Sigmoid colon (tissue), 7 donors: ENCODE measurements at places on chromosomes 5 and 9. TPM values are rescaled to one million over a fixed set of nuclear protein-coding genes. Genes with fewer than 3 reads are reported as not detected.
A peak's percentile ranks its signal among the peaks of the same experiment; 100 is the strongest.

The CFAP90 gene
- total RNA-seq, result 0.81 TPM

The ADAMTS2 gene
- total RNA-seq, result 33.2 TPM

The ACTBL2 gene
- not detected for total RNA-seq

The GDF9 gene
- not detected for total RNA-seq

The NR6A1 gene
- total RNA-seq, result 1.2 TPM

The CA9 gene
- total RNA-seq, result 0.71 TPM

The HTR4 gene
- total RNA-seq, result 16.1 TPM

The OTP gene
- total RNA-seq, result not detected

The DNAJC25 gene
- total RNA-seq, result 8.3 TPM

The ZNF883 gene
- total RNA-seq, result 1.4 TPM

The CD274 gene
- 1.2 TPM for total RNA-seq

DNA sequence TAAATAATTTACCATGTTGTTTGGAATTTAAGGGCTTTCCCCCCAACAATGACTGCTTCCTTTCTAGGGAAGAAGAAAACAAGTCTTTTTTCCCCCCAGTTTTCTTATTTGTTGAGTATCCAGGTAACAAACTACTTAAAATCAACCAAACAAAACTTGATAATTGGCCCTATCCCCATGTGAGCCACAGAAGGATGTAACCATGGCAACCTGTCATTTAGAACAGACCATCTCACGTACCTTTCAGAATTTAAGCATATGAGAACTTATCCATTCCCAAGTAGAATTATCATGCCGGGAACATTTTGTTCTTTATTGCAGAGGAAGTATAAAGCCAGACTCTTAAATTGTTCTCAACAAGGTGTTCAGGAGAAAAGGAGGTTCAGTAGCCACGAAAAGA is 392.3 kb downstream of the CETN3 start:
- DNase-seq, result no peak

GRCh38 chr9:126293522-126293889 is 33.1 kb upstream of the MVB12B start:
- no peak for DNase-seq

DNA sequence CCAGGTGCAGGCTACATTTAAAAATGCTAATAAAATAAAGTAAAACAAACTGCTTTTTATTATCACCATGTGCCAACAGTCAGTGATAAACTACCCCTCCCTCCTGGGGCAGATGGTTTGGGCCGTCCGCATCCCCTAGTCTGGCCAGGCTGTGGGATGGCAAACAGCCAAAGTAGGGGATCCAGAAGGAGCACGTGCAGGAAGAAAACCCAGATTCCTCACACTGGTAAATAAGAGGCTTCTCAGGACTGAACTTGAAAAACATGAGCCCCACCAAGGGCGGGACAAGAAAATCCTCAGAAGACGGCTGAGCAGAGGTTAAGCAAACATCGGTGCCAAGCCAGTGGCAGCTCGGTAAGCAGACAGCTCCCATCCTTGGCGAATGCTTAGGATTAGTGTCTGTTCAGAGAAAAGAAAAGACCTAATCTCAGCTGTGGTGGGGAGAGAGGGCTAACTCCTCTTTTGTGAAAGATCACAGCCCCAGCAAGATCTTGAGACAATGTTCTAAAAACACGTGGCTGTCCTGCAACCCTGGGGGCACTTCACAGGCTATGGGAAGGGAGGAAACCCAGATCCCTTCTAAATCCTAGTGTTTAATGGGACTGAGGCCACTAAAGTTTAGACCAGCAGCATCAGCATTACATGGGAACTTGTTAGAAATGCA is 46.5 kb upstream of the GDNF start:
- no peak for DNase-seq

DNA sequence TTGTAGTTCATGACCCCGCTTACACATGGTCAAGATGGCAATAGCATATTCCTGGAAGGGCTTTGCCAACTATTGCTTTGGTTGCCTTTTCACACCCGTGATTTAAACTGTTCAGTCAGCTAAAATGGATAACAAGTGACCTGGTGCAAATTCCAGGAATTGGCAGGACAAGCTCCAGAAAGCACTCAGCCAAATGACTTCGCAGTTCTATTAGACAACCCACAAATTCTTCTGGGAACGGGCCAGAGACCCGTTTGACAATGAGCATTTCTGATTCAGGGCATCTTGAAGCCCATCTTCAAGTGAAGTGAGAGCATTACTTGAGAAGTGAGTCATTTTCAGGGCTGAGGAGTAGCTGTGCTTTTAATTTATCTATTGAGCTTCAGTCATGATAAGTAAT is 165.0 kb downstream of the DROSHA start:
- DNase-seq, result no peak

DNA sequence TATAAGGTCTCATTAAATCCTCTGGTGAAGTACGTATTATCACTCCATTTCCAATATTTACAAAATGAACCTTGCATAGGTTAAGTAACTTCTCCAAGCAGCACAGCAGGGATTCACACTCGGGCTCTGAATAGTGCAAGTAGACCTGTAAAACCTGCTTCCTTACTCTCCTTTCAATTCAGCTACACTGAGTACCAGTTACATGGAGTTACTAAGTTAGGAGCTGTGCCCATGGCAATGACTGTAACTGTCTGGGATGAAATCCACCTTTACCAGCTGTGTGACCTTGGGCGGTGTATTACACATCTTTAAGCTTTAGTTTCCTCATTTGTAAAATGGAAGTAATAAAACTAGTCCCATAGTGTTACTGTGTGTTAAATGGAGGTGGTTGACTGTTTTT is 15.9 kb upstream of the MOB3B start:
- DNase-seq, result no peak

- no peak for DNase-seq
Measured at GRCh38 chr9:76414661-76415060, 20.4 kb upstream of the RFK start.

- DNase-seq, result no peak
Measured at GRCh38 chr9:107588393-107588792, 98.8 kb upstream of the KLF4 start.

- DNase-seq, result no peak
Measured at GRCh38 chr5:74192606-74193299, 447.8 kb downstream of the ENC1 start.

GRCh38 chr5:68182094-68182493 is 33.5 kb upstream of the PIK3R1 start:
- no peak for DNase-seq

- DNase-seq, result no peak
Measured at GRCh38 chr5:97172227-97172626, 10.8 kb downstream of the RIOK2 start.

DNA sequence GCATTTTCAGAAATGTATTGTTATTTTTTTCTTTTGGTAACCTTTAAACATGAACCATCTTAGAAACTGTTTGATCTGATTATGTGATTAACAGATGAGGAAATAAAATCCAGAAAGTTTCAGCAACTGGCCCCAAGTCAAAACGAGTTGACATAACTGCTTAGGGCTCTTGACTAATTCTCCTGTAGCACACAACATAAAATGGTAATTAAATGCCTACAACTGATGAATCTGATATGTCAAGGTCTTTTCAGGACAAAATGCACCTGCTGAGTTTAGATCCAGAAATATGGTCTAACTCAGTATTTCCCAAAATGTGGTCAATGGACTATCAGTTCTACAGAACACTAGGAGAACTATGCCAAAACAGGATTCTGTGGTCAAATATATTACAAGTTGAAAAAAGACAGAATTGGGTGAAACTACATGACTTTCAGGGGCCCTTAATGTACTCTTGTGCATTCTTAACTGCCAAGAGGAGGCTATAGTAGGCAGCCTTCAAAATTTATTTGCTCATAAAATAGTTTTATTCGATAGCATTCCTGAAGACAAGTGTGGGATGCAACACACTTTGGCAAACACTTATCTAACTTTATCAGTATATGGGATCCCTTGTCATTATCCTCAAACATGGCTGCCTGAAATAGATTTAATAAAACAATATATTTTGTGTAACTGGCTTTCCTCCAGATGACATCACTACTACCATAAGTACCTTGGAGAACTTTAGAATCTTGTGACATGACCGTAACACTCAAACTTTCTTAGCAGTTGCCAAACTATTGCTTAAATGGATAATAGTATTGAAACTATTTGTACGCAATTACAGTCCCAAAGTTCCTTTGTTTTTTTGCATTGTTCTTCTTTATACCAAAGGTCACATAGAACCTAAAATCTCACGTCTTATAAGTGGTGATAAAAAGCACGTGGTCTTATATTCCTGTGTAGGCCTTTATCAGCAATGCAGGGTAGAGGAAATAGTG is 59.4 kb downstream of the FBN2 start:
- DNase-seq, result no peak

- DNase-seq, result no peak
Measured at GRCh38 chr5:177327539-177328522, 16.1 kb upstream of the MXD3 start.

GRCh38 chr5:156322666-156323065 is 4.3 kb upstream of the SGCD start:
- DNase-seq, result no peak

- DNase-seq, result no peak
Measured at GRCh38 chr5:115656404-115656803, 30.6 kb upstream of the TMED7 start.

DNA sequence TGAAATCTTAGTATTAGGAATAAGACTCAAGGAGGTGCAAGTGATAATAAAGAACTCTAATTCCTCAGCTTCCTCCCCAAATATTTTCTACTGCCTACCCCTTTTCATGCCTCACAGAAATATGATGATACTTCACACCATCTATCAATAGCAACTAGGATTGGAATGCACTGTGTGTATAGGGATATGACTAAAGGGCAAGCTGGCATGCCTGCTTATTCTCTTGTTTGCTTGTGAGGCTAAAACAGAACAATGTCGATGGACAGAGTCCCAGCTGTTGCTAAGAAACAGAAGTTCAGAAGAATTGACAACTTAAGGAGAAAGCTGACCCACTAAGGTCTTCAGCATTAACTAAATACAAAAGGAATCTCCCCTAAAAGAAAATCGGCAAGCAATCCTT is 9.7 kb upstream of the CHD1 start:
- DNase-seq, result no peak

- DNase-seq, result no peak
Measured at GRCh38 chr5:154202379-154203260, 12.1 kb downstream of the GALNT10 start.

DNA sequence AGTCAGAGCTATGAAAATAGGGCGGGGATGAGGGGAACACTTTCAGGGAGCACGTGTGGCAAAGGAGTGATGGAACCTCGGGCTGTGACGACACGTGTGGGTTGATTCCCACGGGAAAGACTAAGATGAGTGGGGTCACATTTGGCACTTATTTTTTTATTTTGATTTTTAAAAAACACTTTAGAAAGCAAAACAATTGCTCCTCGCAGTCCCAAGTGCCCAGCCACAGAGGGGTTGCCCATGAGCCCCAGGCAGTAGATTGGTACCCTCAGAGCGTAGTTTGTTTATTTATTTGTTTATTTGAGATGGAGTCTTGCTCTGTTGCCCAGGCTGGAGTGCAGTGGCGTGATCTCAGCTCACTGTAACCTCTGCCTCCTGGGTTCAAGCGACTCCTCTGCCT is 69.7 kb downstream of the WNK2 start:
- DNase-seq, result peak; percentile 15

DNA sequence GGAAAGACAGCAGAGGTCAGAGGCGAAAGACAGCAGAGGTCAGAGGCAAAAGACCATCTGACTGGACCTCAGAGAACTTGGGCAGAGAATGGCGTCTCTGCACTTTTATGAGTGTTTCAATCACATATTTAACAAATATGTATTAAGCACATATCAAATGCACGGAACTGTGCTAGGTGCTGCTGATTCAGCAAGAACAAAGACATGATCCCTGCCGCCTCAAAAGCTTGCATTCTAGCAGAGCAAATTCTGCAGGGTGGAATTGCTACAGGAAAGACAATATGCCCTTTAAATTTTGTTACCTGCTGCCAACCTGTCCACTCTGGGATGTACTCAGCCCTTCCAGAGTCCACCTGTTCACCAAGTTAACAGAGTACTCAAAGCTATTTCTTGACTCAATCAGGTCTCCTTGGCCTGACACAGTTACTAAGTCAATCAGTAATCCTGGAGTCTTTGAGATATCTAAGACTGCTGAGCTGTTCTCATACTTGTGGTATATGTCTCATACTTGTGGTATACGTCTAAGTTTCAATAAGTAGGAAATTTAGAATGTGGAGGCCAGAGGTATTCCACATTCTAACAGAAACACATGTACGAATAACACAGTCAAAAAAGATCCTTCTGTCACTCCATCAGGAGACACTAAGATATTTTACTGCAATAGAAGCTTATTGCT is 131.8 kb downstream of the GNAQ start:
- DNase-seq, result no peak

- peak; percentile 55 for DNase-seq
Measured at GRCh38 chr5:172093965-172094364, 87.5 kb upstream of the FBXW11 start.

DNA sequence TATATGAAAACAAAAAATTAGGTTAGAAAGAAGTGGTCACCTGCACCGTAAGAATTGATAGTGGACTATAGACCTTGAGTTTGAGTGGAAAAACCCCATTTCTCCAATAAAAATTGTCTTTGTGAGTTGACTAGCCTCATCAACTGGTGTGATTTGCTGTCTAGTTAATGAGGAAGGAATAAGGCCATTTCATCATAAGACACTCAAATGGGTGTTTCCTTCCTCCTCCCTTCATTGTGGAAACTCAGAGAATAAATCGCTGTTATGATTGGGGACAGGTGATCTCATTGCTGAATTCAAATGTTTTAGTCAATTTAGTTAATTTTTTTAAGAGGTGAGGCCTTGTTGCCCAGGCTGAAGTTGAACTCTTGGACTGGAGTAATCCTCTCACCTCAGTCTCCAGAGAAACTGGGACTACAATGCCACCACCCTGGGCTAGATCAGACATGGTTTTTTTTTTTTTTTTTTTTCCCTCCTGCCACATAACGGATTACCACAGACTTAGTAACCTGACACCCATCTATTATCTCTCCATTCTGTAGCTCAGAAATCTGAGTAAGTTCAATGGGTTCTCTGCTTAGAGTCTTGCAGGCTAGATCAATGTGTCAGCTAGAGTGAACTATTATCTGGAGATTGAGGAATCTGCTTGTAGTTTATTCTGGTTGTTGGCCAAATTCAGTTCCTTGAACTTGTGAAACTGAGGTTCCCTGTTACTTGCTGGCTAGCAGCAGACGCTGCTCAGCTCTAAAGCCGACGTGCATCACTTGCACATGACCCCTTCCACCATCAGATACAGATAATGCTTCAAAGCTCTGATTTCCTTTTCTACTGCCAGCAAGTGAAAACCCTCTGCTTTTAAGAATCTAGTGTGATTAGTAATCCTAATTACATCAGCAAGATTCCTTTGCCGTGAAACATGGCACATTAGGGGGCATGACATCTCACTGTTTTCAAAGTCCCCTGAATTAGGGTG is 663.8 kb upstream of the CDH9 start:
- DNase-seq, result no peak
